Cardiac muscle cell (in vitro differentiated cells and primary cell): ENCODE measurements at places on chromosomes 6 and 20. TPM values are rescaled to one million over a fixed set of nuclear protein-coding genes. Genes with fewer than 3 reads are reported as not detected.

- no peak for DNase-seq
Measured at GRCh38 chr6:16948396-16948795, 153.5 kb upstream of the STMND1 start.

DNA sequence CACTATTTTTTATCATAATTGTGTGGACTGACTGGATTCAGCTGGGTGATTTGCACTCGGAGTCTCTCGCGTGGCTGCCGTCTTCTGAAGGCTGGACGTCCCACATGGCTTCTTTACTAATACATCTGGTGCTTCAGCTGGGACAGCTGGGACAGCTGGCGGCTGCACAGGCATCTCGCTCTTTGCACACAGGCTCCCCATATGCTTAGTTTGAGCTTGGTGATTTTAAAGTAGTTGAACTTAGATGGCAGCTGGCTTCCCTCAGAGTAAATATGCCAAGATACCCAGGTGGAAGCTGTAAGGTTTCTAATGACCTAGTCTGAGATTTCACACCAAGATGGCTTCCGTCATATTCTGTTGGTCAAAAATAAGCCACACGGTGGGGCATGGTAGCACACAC lies 38.7 kb upstream of the PPP1R3G start:
- no peak for DNase-seq

The PMEPA1 gene
- 2.4 and 8.8 TPM in 2 replicates for total RNA-seq

DNA sequence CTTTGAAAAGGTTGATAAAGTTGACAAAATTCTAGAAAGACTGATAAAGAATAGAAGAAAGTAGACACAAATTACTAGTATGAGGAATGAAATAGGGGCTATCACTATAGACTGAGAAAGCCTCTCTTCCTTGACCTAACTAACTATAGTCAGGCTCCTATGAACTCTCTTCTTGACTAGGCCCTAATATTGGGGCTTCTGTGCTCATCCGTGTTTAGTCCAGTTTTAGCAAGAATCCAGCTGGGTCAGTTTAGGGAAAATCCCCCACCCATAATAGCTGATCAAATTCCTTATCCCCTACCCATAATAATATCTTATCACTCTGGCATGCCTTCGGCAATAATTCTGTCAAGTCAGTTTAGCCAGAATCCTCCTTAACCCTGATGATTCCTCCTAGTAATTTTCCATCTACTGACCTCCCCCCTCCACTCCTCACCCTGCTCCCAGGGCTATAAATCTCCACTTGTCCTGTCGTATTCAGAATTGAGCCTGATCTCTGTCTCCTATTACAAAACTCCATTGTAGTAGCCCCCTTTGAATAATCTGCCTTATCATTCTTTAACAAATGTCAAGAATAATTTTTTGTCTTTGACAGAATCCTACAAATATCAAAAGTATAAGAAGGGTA lies 138.1 kb downstream of the TFAP2A start:
- no peak for DNase-seq

GRCh38 chr6:168658059-168658458 lies 217.1 kb downstream of the SMOC2 start:
- DNase-seq = no peak

The PKIB gene
- 51.0 and 69.1 TPM in 2 replicates for total RNA-seq

The HLA-DQA2 gene
- not detected in 2 replicates for total RNA-seq

DNA sequence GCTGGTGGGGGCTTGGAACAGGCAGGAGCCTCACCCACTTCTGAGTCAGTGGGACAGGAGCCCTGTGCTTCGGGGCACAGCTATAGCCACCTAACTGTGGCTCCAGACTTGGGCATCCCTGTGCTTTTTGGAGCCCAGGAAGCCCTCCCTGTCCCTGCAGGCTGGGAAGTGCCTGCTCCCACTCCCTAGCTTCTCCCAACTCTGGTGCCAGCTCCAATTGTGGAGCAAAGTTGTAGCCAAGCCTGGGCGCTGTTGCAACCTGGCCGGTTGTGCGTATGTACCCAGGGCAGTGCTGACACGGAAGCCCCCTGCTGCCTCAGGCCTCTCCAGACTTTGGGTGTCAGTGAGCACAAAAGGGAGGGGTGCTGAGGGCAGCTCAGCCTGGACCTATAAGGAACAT lies 601.7 kb upstream of the GJE1 start:
- DNase-seq = no peak

DNA sequence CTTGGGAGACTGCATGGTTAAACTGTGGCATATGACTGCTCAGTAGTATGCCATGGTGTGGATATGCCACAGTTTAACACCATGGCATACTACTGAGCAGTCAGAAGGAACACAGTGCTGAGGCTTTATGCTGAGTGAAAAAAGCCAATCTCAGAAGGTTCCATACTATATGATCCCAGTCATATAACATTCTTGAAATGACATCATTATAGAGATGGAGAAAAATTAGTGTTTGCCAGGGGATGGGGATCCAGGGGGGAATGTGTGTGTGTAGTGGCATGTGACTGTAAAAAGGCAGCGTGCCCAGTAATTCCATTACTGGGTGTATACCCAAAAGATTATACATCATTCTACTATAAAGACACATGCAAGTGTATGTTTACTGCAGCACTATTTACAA lies 85.8 kb downstream of the FOXF2 start:
- no peak for DNase-seq

- DNase-seq = no peak
Measured at GRCh38 chr20:24872291-24873024, 76.6 kb upstream of the CST7 start.

The BPI gene
- total RNA-seq = not detected in 2 replicates

DNA sequence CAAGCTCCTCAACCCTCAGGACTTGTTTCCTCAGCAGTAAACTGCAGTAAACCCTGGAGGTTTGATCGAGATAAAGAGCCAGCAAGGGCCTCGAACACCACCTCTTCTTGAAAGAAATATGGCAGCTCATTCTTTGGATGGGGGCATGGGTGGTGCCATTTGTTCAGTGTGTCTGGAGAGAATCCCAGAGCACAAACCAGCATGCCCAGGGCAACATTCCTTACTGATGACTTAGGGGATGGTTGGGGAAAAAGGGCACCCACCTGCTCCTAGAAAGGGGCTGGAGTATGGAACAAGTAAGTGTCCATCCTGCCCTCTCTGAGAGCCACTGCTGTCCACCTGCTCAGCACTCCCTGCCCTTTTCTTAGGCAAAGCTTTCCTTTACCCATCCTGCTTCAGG lies 31.3 kb upstream of the ZFAND3 start:
- no peak for DNase-seq

DNA sequence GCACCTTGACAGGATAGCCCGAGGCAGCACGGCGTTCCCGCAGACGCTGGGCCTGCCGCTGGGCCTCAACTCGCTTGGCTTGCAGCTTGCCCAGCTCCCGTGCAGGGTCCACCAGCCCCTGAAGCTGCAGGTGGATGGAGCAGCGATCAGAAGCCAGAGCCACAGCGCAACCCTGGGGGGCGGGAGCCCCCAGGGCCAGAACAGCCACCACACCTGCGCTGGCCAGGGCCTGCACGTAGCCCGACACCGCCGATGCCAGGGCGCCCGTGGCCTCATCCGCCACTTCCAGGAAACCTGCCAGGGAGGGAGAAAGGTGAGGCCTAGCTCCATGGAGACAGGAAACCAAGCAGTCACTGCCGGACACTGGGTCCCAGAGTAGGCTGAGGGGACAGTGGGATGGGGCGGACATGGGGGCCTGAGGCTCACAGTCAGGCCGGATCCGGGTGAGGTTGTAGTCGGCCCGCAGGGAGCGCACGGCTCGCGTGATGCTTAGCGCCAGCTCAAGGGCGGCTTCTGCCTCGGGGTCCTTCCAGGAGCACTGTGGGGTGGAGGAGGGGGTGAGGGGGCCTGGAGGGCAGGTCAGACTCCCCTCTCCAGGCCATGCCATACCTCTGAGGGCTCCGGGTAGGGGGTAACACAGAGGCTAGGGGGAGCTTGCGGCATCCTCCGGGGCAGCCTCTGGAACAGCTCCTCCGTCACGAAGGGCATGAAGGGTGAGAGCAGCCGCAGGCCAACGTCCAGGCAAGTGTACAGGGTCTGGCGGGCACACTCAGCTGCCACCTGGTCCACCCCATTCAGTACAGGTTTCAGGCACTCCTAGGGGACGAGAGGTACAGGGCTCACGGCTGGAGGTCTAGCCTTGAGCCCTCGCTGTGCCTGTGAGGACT lies 2.1 kb upstream of the VWA7 start:
- no peak for DNase-seq

DNA sequence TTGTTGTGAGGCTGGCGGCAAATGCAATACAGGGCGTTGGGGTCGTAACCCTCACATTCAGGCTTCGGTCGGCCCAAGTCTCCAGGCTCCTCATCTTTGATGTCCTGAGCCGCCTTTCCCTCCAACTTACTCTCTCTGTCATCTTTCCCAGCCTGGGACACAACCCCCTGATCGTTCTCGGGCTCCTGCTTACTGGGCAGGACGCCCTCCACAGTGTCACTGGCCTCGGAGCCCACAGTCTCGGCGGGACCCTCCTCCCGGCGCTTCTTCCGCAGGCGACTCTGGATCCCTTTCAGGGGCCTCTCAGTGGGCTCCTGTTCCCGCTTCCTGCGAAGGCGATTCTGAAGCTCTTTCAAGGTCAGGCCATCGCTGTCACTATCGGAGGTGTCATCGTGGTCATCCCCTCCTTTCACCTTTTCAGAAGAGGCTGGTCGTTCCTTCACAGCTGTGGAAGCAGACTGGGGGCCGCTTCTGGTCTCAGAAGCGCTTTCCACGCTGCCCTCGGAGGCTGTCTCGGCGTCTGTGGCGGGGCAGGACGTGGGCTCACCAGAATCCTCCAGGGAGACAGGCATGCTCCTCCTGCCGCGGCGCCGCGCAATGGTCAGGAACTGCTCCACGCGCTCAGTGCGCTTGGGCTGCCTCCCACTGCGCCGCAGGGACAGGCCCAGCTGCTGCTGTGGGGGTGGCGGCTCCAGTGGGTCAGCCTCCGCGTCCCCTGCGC lies 15.4 kb downstream of the DIDO1 start:
- DNase-seq = no peak

- no peak for DNase-seq
Measured at GRCh38 chr20:15113144-15113773, 775.8 kb upstream of the FLRT3 start.

DNA sequence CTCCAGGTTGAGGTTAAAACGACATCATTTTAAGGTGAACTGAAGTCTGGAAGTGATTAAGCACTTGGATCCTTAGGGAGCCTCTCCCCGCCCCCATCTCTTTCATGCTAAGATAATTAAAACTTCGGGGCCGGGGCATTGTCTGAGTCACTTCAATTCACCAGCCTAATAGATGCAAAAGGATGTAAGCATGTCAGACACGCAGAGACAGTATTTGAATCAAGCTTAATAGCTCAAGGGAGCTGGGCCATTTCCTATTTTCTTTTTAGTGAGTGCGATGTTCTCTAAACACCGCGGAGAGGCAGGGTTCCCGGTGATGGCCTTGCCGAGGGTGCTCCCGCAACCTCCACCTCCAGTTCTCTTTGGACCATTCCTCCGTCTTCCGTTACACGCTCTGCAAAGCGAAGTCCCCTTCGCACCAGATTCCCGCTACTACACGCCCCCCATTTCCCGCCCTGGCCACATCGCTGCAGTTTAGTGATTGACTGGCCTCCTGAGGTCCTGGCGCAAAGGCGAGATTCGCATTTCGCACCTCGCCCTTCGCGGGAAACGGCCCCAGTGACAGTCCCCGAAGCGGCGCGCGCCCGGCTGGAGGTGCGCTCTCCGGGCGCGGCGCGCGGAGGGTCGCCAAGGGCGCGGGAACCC lies 516 bp upstream of the IRF4 start:
- no peak for DNase-seq

DNA sequence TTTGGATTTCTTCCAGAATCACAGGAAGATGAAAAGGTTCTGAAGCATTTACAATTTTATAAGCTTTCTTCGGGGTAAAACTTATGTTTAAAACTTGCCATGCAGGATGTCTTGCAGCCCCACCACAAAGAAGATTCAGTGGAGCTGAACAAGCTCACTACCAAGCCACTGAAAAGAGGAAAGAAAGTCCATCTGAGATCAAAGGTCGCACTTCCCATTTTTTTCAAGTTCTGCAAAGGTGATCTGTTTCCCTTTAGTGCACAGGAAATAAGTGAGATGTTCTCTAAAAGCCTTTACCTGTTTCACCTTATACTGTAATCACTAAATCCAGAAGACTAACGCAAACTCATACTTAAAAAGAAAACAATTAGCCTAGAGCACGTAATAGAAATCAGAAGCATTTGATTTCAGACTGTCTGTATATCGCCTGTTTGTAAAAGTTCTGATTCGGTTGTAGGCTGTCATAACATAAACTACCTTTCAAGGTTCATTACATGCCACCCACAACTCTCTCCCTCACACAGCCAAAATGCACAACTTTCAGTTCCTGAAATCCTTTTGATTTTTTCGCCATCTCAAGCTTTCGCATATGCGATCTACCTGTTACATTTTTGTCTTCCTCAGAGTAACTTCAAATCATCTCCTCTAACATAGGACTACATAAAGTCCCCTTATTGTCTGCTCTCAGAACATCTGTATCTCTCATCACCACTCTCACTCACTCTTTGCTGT lies 1.8 kb downstream of the ECHDC1 start:
- no peak for DNase-seq

DNA sequence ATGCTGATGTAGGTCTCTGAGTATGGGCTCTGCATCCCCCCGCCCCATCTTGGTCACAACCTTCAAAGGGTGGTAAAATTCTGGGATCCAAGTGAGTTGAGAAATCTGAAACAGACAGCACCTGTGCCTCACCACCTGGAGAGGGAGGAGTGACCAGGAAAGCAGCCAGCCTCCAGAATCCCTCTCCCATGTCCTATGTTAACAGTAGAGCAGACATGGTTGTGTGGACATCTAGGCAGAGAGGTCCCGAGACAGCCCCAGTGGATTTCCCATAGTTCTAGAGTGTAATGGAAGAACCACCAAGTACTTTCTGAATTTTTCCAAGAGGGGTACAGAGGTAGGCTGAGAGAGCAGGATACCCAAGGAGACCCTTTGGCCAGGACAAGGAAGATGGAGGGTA lies 103.7 kb upstream of the ENPP5 start:
- DNase-seq = no peak

GRCh38 chr20:41169791-41170351 lies 32.5 kb downstream of the PLCG1 start:
- peak; percentile 40 for DNase-seq

DNA sequence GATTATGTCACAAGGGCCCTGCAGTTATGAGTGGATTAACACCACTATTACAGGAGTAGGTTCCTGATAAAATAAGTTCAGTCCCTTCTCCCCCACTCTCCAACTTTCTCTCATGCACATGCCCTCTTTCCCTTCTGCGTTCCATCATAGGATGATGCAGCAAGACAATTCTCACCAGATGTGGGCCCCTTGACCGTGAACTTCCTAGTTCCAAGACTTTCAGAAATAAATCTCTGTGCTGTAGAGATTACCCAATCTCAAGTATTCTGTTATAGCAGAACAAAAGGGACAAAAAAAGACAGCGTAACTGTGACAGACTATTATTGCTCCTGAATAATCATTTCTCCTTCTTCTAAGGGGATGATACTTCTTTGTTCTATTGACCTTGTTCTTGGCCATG lies 33.8 kb upstream of the TMEM244 start:
- no peak for DNase-seq

DNA sequence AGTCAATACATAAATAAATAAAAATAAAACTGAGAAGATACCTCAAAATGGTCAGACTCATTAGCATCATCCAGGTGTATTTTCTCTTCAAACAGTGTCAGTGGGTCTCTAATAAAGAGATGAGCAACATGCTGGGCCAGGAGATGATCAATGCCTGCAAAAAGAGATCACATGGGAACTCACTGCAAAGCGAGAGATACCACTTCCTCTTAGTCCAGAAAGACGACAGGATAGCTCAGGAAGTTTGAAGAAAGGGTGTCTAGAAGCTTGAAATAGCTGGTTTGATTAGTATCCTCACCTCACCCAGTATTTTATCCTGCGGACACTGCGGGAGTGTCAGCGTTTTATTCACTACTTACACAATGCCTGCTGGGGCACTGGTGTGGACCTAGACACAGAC lies 38.0 kb downstream of the GCLC start:
- DNase-seq = no peak
